ENCODE measurements at places on chromosomes 12 and 14.

DNA sequence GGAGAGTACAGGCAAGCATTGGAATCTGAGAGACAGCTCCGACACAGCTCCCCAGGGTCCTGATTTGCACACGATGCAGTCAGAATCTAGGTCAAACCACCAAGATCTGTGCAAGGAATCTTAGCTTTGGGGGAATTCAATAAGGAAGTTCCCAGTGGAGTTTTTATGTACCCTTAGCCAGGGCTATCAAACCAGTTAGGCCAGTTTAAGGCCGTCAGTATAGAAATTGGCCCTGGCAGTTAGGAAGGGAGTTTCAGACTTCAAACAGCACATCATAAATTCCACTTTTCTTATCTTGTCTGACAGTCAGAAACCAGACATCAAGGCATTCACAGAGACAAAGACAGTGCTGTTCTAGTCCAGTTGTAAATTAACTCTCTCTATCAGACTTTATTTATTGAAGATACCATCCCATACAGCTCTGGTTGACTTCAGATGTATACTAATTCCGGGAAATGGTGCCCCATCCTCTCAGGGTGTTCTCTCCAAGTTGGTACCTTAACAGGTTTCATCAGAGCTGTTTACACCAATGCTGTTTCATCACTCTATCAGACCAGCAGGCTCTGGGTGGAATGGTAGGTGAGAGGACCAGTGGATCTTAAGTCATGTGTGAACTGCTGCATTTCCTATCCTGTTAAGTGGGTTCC is 157.5 kb upstream of the ATF7IP start:
- no peak overlapping the region for H3K27ac ChIP-seq
- no peaks in the 10 kb centered on the region for H3K27me3 ChIP-seq
- no peak overlapping the region for H3K4me3 ChIP-seq

DNA sequence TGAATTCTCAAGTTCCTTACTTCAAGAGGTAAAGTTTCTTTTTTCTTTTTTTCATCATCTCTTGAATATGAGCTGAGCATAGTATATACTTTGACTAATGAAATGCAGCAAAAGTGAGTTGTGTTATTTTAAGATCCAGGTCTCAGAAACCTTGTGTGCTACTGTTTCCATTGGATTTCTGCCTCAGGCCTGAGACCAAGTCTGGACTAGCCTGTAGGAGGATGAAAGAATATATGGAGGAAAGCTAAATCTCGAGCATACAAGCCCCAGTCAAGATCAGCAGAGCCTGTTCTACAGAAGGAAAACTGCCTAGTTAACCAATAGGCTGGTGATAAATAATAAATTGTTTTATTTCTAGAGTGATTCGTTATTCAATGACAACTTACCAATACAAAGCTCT is 652.5 kb downstream of the C12orf50 start:
- H3K27ac ChIP-seq: no peak overlapping the region
- H3K4me1 ChIP-seq: no peaks in the 10 kb centered on the region
- no peak overlapping the region for H3K4me3 ChIP-seq
- H3K27me3 ChIP-seq: no peaks in the 10 kb centered on the region
- no peak for DNase-seq

DNA sequence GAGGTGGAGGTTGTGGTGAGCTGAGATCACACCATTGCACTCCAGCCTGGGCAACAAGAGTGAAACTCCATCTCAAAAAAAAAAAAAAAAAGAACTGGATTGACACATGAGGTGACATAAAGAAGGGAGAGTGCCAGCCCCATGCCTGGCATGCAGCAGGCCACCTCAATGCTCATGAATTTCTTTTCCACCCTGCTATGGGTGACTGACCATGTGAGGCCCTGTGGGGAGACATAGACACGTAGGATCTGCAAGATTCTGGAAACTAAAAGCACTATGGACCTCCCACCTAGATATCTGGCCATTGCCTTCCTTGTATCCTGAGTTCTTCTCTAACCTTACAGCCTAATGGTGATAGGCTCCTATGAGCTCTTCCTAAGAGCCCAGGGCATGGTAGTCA is 5.6 kb upstream of the ACTN1 start:
- H3K36me3 ChIP-seq: no peaks in the 10 kb centered on the region
- H3K4me3 ChIP-seq: no peak overlapping the region
- peaks cover 25% of the 10 kb centered on the region for H3K4me1 ChIP-seq
- H3K27ac ChIP-seq: no peak overlapping the region
- DNase-seq: no peak

DNA sequence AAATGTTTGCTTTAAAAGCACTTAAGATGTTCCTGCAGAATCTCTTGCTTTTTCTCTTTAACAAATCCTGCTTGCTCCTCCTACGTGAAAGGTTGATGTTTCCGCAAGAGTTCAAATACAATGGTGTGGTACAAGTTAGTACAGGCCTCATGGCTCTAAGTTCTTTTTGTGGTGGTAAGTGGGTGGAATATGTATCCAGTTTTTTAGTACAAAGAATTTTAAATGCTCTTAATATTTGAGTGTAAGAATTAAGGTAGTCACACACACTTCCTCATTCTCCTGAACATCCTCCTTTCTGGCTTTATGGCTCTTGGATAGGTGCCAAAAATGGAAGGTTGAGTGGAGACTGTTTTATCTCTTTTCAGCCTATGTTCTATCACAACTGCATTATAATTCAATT is 1.8 kb downstream of the OTOGL start:
- DNase-seq: no peak
- H3K4me3 ChIP-seq: no peak overlapping the region
- no peak overlapping the region for H3K27ac ChIP-seq
- H3K27me3 ChIP-seq: no peaks in the 10 kb centered on the region

Data from neuronal stem cell (in vitro differentiated cells).